ENCODE measurements at places on chromosomes 12 and 14.

DNA sequence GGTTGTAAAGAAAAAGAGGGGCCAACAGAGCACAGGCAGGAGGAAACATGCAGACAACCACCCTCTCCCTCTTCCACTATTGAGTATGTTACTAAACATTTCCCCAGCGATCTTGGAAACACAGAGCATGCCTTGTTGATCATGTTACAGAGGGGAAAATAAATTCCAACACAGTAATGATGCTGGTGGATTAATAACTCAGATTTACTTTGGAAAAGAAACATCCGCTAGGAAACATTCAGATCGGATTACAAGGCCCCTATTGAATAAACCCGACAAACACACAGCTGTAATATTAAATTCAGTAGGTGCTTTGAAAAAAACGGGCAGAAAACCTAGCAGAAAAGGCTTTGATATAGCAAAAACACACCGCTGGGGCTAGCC, 5.4 kb downstream of the BMP4 start:
- no peak for ATAC-seq

DNA sequence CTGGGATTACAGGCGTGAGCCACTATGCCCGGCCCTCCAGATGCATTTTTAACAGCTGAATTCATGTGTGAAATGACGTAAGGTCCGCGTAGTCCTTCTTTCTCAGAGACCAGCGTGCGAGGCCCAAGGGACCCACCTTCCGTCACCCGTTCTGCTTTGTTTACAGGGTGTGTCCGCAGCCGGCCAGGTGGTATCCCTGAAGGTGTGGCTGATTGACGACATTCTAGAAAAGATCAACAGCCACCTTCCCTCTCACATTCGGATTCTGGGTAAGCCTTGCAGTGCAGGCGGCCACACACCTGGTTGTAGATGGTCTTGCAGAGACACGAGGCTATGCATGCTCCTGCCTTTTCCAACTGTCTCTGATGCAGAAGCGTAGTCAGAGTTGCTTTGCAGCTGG, 9.9 kb downstream of the PUS1 start:
- no peak for ATAC-seq

- ATAC-seq = no peak
These were observed 239.7 kb downstream of the SSPN start for GRCh38 chr12:26435069-26435404.

- ATAC-seq = no peak
These were observed 93.2 kb downstream of the NAV3 start for GRCh38 chr12:77923882-77924281.
